ENCODE measurements at places on chromosomes 3 and 15. TPM values are rescaled to one million over a fixed set of nuclear protein-coding genes. Genes with fewer than 3 reads are reported as not detected.

GRCh38 chr3:21543380-21544075 is 207.5 kb downstream of the ZNF385D start:
- DNase-seq, result no peak

DNA sequence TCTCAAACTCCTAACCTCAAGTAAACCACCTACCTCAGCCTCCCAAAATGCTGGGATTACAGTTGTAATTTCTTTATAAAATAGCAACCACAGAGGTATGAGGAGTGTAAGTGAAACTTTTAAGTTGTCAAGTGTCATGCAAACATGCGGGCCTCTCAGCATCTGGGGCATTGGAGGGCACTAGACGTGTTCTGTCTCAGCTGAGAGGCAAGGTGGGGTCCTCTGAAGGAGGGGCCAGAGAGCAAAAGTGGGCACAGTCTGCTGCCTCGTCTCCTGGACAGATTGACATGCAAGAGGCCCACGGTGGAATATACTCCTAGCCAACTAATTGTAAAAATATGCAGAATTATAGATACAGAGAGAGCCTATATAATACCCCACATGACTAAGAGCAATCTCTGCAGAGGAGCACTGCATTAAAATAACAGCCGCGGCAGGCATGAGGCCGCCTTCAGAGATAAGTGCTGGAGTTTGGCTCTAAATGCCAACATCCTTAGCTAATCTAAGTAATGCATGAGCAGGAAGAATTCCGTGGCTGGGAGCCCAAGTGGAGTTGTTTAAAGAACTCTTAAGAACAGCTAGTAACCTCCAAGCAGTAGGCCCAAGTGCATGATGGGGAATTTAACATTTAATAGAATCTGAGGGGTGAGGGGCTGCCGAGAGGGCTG is 87.8 kb upstream of the RNU6-1 start:
- DNase-seq, result peak; percentile 68

DNA sequence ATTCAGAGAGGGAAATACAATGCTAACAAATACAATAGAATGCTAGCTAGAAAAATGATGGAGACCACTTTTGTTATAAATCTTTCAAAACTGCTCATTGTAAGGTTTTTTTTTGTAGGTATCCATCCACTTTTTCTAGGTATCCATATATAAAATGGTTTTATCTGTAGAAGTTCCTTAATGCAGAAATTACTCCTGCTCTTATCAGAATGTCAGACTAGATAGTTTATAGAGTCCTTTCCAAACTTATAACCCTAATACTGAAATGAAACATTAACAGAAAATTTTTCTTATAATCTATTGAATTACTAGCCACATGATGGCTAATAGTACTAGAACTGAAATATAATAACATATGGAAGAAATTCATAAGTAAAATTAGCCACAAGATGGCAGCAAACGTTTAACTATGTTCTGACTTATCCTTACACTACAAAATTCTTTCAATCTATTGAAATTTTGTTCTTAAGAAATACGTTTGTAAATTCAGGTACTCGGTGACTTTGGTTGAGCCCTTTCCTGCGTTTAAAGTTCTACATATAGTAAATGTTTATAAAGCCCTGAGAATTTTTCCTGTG is 58.5 kb downstream of the ECT2 start:
- DNase-seq, result no peak

DNA sequence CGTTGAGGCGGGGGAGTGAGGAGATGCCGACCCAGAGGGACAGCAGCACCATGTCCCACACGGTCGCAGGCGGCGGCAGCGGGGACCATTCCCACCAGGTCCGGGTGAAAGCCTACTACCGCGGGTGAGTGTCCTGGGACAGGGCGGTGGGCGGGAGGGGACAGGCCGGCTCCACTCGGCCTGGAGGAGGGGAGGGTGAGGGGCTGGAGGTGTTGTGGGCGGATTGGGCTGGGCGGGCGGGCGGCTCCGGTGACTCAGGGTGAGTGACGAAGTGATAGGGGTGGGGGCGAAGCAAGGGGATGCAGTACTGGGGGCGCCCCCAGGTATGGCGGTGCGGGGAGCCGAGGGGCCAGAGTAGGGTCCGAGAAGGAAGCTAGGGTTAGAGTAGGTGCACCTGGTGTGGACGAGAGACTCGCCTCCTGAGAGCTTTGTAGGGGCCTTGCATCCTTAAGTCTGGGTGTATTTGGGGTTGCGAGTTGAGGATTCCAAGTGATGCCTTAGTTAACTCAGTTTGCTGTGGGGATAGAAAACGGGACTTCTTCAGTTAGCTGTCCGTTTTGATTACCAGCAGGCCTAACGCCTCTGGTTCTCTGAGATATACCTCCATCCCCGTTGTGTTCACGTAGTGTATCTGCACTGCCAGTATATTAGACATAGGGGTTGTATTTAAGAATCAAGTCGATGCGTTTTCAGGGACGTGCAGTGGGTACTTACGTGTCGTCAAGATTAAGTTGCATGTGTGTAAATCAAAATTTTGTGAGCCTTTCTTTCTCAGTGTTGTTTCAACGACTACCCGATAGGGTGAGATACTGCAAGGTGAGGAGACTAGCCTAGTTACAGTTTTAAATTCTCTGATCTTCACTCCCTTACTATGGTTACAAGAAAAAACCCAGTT is 670 bp downstream of the PRKCI start:
- peak; percentile 5 for DNase-seq

GRCh38 chr3:176824811-176825210 is 372.5 kb downstream of the TBL1XR1 start:
- no peak for DNase-seq

DNA sequence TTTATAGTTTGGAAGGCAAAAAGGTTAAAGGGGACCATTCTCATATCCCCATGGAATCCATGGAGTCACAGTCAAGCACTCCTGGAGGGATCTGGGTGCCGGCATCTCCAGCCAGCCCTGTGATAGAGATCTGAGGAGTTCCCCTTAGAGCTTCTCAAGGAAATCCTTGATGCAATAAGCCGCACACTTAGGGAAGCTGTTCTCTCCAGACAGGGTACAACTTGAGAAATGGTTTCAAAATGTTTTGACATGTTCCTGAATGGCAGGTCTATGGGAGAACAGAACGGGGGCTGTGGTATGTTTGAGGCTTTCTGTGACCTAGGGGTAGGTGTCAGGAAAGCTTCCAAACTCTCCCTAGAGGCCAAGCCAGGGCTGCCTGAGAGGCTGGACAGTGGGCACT is 292.9 kb downstream of the TLE3 start:
- DNase-seq, result no peak

- DNase-seq, result peak; percentile 51
Observed at GRCh38 chr3:5022966-5023776, 43.9 kb downstream of the BHLHE40 start.

DNA sequence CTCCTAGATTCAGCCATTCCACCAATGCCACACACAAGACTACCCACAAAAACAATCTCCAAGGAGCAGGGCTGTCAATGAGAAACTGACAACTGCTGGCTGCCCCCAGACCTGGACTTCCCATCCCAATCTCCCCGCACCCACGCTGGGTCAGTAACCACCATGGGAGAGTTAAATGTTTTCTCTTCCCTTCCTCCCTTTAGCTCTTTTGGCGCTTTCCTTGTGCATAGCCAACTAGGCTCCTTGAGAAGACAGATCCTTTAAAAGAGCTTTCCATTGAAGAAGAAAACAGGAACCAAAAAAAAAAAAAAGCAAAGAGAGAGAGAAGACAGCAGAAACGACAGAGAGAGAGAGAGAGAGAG is 8.3 kb downstream of the BCL6 start:
- no peak for DNase-seq

GRCh38 chr3:34024447-34025240 is 226.2 kb downstream of the PDCD6IP start:
- no peak for DNase-seq

GRCh38 chr3:44993471-44994205 is 17.6 kb downstream of the EXOSC7 start:
- DNase-seq, result no peak

GRCh38 chr3:38645601-38646000 is 3.9 kb downstream of the SCN5A start:
- no peak for DNase-seq

GRCh38 chr3:194340757-194341400 is 10.2 kb downstream of the CPN2 start:
- DNase-seq, result no peak

DNA sequence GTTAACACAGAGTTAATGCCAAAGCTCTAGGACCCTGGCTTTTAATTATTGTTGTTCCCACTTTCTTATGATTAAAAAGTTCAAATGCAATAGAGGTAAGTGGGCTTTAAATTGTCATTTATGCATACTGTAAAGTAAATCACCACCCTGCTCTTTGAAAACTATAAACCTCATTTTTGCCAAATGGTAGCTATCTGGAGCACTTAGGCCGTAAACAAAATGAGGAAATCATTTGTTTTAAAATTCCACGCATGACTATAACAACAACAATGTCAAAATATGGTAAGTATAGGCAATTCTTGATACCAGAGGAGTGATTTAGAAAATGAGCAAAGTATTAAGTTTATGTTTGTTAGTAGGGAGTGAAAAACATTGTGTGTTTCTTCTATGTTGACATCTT is 1.8 kb downstream of the UNC13C start:
- DNase-seq, result no peak

- DNase-seq, result no peak
Observed at GRCh38 chr3:113035387-113035982, 44.7 kb downstream of the GTPBP8 start.

DNA sequence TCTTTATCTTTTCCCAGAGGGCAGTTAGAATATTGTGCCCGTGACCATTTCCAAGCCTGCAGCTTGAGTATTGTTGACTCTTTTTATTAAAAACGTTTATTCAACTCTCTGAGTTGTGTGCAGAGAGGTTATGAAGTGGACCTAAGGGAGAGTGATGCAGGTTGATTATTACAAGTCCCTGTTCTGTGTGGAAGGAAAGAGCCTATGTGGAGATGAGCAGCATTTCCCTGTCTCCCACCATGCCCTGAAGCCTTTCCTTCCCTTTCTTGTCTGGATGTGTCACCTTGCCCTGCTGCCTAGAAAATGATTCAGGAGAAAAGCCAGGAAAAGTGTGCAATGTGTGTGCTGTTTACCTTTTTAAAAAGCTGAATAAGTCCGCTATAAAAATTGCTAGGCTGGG is 19.4 kb downstream of the ZPLD1 start:
- DNase-seq, result no peak

DNA sequence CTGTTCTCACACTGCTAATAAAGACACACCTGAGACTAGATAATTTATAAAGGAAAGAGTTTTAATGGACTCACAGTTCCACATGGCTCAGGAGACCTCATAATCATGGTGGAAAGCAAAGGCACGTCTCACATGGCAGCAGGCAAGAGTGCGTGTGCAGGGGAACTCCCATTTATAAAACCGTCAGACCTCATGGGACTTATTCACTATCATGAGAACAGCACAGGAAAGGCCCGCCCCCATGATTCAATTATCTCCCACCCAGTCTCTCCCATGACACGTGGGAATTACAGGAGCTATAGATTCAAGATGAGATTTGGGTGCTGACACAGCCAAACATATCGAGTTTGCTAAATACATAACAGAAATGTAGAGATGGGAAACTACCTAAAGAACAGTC is 39.5 kb upstream of the DGKG start:
- DNase-seq, result no peak

DNA sequence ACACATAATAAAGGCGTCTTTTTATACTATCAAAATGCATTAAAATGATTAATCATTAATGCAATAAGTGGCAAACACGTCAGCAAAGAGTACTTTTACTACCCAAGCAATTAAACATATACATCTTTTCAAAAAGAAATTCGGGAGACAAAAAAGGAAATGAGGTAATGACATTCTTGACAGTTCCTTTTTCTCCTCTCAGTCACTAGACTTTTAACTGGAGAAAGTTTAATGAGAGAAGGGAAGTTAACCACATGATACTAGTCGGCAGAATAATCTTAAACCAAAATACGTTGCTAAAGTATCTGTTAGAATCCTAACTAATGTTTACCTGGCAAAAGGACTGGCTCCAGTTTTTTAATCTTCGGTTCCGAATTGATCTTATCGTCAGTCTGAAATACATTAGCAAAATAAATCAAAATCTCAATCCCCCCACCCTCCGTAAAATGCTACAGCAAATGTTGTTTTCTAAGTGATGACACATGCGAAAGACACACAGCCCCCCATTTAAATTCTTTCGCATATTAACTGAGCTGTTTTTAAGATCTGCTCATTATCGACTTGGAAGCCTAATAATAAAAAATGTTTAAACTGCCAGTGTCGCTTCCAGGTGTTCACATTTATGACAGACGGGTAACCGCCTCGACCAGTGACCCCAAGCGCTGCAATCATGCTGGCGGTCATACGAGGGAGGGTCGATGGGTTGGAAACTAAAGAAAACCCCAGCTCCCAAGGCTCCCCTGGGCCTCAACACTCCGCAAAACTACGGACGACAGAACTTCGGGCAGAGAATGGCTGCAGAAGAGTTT is 778 bp downstream of the MTMR10 start:
- no peak for DNase-seq

DNA sequence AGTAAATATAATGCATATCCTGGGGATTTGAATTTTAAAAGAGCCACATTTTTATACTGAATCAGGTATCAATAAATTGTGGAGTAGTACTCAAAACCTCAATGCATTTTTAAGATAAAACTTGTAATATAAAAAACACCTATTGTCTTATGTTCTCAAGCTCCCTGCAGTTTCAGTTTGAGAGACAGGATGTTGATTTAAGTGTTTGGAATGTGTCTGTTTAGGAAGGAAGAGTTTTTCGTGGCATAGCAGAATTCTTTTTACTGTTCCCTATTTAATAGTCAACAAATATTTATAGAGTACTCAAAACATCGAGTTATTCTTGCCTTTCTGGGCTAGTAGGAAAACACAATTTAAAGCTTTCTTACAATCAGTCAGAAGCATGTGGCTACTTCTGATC is 146.1 kb upstream of the BCHE start:
- DNase-seq, result no peak

- DNase-seq, result no peak
Observed at GRCh38 chr3:196339493-196340254, 1.5 kb upstream of the TM4SF19 start.

DNA sequence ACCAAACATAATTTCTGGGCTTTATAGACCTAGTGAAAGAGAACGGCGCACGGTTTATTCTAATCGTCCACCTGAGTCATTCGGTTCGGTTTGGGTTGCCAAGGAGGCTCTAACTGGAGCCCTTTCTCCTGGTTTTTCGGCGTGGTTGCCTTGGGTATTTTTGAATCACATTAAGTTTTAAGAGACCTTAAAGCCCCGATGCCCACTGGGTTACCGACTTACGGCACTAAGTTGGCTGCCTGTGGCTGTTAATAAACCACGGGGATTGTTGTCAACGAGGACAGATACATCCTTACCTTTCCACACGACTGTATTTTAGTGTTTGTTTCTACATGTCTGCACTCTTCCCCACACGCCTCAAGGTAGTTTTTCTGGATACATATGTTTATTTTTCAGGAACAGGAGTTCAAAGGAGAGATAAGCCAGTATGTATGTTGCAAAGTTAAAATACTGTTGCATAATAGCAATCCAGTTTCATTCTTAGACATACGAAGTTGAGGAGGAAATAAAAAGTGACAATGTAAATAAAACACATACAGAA is 1.2 kb upstream of the ANP32A start:
- DNase-seq, result no peak

GRCh38 chr3:145224886-145225285 is 936.1 kb downstream of the PLOD2 start:
- DNase-seq, result no peak

GRCh38 chr3:37610529-37610928 is 251.2 kb upstream of the CTDSPL start:
- no peak for DNase-seq

Gene GABRA5
- total RNA-seq, result not detected

Gene CHDH
- 8.4 TPM for total RNA-seq

Gene TIMMDC1
- 49.1 TPM for total RNA-seq

Gene ANKUB1
- 0.81 TPM for total RNA-seq

Gene RTP4
- 0.63 TPM for total RNA-seq

Gene TMEM207
- not detected for total RNA-seq

Gene SLC28A1
- 1.6 TPM for total RNA-seq

Gene RTP1
- total RNA-seq, result 0.27 TPM

Gene CHCHD4
- 7.5 TPM for total RNA-seq

Gene TF
- 1.6 TPM for total RNA-seq

All from thoracic aorta (tissue), 2 donors.